ENCODE measurements at places on chromosomes 13 and 19.

GRCh38 chr13:75621147-75621546 is 15.0 kb upstream of the LMO7 start:
- DNase-seq, result no peak

GRCh38 chr13:42043676-42044075 is 4.8 kb upstream of the DGKH start:
- no peak for DNase-seq

GRCh38 chr19:43519436-43520088 is 7.4 kb downstream of the ETHE1 start:
- peak; percentile 82 for DNase-seq

GRCh38 chr13:58598241-58598640 is 966.7 kb downstream of the PCDH17 start:
- no peak for DNase-seq
